Muscle of arm (tissue), 14 donors: ENCODE measurements at places on chromosomes 11 and 22.
A peak's percentile ranks its signal among the peaks of the same experiment; 100 is the strongest.

GRCh38 chr11:69291459-69292110 lies 2.4 kb upstream of the MYEOV start:
- no peak for DNase-seq

DNA sequence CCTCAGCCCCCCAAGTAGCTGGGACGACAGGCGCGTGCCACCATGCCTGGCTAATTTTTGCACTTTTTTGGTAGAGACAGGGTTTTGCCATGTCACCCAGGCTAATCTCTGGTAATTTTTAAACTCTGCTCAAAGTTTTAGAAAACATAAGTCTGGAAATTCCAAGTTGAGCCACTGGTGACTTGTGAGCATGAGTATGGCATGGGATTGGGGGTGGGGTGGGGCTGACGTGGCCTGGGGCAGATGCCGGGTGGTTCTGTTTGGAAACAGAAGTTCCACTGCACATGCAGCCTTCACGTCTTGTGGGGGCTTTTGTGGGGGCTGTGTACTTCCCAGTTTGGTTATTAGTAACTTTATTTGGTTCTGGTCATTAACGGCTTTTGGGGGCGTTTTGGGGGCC lies 67.3 kb downstream of the PTPRJ start:
- DNase-seq: no peak

- DNase-seq: peak; percentile 59
These were observed 38.4 kb downstream of the RPL27A start for GRCh38 chr11:8720868-8721608.

DNA sequence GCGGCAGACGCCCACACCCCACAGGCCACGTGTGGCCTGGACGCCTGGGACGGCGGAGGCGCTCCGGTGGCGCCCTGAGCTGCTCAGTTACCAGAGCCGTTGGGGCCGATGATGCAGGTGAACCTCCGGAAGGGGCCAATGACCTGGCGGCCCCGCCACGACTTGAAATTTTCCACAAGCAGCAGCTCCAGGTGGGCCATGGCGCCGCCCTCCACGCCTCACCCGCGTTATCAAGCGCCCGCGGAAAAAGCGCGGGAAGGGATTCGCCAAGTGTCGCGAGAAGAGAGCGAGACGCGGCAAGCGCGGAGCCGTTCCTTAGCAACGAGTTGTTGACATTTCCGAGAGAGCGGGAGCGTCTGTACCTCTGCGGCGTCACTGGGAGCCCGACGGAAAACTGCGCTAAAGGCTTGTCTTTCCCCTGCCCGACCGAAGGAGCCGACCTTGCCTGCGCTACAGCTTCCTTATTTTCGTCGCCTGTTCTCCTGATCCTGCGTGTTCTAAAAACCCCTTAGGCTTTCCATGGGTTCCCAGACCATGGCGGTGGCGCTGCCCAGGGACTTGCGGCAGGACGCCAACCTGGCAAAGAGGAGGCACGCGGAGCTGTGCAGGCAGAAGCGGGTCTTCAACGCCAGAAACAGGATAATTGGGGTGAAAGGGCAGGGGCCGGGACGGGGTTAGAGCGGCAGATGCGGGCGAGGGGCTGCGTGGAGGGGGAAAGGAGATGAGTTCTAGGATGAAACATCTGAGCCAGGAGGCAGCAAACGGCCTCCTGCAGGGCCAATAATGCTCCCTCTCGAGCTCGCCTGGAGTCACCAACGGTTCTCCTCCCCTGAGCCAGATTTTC lies at the start of the genes RIBC2 and SMC1B:
RIBC2 (plus strand) TSS at position 326 of the 844 bp plus-strand sequence; CDS start at position 520, 194 bp downstream.
SMC1B (minus strand) TSS at position 232 of the 844 bp plus-strand sequence; CDS start at position 200, 32 bp downstream.
- DNase-seq: peak; percentile 86

- DNase-seq: no peak
These were observed 21.5 kb downstream of the UEVLD start for GRCh38 chr11:18567081-18567480.

GRCh38 chr11:8230921-8231847 lies 32.5 kb downstream of the LMO1 start:
- no peak for DNase-seq

- no peak for DNase-seq
These were observed 109.4 kb downstream of the MORC2 start for GRCh38 chr22:30858976-30859713.

DNA sequence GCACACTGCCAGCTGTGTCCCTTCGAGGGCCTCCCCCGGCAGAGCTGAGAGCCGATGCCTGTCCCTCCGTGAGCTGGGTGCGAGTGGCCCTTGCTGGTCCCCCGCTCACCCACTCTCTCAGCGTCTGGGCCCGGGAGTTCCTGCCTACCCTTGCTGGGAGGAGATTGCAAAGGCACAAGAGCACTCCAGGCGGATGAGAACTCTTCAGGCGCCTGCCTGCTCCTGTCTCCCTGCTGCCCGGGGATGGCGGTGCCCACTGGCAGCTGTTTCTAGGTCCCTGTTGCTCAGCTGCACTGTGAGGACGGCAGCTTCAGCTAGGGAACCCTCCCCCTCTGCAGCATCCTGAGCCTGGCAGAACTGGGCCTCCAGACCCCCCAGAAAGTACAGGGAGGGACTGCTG lies 61.1 kb downstream of the FLRT1 start:
- DNase-seq: no peak

DNA sequence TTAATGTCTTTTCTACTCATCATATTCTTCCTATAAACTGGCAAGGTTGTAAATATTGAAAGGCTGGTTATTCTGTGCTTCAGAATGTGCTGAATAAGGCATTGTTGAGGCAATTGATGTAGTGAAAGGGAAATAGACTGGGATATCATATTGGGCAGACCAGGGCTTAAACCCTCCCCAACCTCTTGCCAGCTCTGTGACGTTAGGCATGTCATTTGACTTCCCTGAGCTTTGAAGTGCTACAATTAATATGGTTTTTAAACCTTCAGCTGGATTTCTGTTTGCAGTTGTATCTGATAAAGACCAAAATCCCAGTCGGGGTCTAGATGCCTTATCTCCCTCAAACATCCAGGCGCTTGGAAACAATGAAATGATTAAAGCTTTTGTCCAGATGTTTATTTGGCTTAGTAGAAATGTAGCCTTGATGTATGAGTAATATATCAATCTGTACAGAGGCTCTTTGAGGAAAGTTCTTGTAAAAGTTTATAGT lies 208.1 kb downstream of the DBX1 start:
- no peak for DNase-seq

- no peak for DNase-seq
These were observed 103.5 kb upstream of the CADM1 start for GRCh38 chr11:115607621-115608221.

DNA sequence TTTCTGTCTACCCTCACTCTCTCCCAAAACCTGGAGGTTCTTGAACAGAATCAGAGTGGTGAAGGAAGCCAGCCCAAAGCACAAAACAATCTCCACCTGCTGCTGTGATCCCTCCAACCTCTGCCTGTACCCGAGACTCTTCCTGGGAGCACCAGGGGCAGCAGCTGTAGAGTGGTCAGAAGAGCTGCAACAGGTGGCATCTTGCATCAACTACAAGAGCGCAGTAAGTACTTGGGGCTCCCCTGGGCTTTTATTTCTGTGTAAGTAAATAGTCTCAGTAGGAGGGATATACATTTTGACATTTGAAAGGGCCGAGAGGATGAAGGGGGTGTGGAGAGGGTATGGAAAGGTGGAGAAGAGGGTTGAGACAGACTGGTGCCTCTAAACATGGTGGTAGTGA lies 8.3 kb upstream of the UBQLNL start:
- DNase-seq: no peak

DNA sequence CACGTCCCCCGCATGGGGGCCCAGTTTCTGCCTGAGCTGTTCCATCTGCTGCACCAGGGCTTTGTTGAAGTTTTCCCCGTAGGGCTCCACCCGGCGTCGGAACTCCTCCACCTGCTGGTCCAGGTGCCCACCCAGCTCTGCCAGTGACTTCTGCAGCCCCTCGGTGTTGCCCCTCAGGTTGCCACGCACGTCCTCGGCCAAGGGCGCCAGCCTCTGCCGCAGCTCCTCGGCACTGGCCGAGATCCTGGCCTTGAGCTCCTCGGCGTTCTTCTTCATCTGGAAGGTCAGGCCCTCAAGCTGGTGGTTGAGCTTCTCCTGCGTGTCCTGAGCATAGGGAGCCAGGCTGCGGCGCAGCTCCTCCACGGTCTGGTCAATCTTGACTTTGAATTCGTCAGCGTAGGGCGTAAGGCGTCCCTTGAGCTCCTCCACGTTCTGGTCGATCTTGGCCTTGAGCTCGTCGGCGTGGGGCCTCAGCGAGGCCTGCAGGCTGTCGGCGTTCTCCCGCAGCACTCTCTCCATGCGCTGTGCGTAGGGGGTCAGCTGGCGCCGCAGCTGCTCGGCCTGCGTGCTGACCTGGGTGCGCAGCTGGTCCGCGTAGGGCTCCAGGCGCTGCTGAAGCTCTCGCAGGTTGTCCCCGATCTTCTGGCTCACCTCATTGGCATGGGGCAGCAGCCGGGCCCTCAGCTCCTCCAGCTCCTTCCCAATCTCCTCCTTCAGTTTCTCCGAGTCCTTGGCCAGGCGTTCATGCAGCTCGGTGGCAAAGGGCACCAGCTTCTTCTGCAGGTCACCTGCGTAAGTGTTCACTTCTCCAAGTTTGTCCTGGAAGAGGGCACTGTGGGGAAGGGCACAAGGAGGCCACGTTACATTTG lies 1.8 kb downstream of the APOA4 start:
- DNase-seq: no peak

GRCh38 chr11:130478204-130478701 lies 29.8 kb downstream of the ADAMTS15 start:
- DNase-seq: peak; percentile 45

DNA sequence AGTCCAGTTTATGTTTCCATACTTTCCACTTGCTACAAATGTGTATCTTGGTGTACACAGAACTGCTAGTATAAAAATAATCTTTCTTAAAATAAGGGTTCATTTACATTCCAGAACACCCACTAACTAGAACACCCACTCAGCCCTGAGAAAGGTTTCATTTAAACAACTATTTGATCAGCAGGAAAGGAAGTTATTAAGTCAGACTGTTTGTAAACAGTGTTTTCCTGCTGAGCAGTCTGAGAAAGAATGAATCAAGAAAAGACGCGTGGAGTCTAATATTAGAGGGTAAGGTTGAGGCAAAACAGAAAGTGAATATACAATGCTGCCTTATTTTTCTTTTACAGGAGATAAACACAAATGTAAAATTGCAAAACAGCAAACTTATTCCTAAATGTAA lies 32.7 kb downstream of the NARS2 start:
- no peak for DNase-seq

- DNase-seq: peak; percentile 54
These were observed 2.4 kb downstream of the MAPK1 start for GRCh38 chr22:21865041-21865440.

GRCh38 chr11:17395978-17396377 lies 7.5 kb upstream of the KCNJ11 start:
- no peak for DNase-seq

GRCh38 chr22:49163258-49163959 lies 664.3 kb downstream of the BRD1 start:
- no peak for DNase-seq

DNA sequence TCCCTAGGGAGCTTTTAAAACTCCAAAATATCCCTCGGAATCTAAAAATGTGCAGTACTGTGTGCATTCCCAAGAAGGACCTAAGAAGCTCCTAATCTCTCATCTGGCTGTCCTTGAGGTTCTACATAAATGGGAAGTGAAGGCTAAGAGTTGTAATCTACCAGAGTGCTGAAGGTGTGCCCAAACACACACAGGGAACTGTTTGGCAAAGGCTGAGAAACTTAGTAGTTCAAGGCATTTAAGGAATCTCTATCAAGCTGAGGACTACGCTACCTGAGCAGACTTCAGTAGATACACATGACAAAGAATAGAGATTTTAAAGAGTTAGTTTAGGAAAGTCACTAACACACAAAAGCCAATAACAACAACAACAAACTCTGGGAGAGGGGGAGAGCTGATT lies 71.1 kb downstream of the TTC28 start:
- no peak for DNase-seq

DNA sequence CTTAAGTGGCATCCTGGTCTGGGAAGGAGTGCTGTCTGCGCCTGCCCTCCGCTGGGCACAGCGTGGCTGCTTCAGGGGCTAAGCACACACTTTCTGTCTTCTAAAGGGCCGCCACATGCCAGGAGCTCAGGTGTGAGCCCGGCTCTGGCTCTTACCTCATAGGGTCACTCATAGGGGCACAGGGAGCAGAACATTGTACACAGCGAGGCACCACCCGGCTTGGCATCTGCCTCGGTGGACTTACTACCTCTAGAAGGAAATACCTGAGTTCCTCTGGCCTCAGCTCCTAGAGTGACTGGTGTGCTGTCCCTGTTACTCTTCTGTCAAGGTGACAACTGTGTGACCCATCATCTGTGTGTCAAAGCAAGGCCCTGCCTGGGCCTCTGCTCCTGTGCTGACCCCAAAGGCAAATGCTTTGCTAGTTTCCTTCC lies 13.4 kb downstream of the NEAT1 start:
- no peak for DNase-seq

DNA sequence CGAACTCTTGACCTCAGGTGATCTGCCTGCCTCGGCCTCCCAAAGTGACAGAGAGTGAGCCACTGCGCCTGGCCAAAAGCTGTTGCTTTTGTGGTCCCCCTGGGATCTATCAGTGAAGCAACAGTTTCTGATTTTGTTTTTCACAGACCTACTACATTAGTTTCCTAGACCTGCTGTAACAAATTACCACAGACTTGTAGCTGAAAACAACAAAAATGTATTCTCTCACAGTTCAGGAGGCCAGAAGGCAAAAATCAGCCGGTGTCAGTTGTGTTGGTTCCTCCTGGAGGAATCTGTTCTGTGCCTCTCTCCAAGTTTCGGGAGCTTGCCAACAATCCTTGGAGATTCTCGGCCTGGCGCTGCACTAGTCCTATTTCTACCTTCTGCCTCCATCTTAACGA lies 8.5 kb upstream of the SLC35C1 start:
- no peak for DNase-seq

DNA sequence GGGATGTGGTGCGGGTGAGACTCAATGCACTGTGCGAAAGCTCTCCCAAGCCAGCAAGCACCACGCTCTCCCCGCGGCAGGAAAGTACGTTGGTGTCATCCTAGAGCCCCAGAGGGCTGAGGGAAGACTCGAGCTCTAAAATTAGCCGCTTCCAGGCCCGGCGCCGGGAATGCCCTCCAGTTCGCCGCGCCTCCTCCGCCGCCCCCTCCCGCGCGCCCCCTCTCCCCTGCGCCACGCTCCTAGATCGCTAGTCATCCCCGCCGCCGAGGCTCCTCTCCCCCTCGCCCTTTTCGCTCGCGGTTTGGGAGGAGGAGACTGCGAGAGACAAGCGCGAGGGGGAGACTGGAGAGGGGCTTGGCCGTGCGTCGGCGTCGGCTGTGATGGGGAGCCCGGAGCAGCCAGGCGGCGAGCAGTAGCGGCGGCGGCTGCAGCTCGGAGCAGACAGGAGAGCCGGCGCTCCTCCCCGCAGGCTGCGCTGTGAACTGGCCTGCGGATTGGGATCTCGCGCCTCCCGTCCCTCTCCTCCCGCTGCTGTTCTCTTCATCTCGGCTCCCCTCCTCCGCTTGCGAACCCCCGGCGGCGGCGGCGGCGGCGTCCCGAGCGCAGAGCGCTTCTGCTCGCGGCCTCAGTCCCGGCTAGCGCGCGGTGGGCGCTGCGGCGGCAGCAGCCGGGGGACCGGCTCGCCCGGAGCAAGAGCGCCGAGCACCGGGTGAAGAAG lies at the start of gene FAT3:
FAT3 (plus strand) TSS at position 412 of the 718 bp plus-strand sequence. CDS start 127,295 bp downstream, outside the sequence.
- DNase-seq: peak; percentile 74
